ENCODE measurements at places on chromosomes 11 and 22.

GRCh38 chr22:30204742-30205111, 41.8 kb downstream of the LIF start:
- DNase-seq: no peak

GRCh38 chr22:50444663-50445062, 30.2 kb downstream of the SBF1 start:
- DNase-seq: no peak

GRCh38 chr11:111700162-111700561, 66.0 kb downstream of the PPP2R1B start:
- no peak for DNase-seq

DNA sequence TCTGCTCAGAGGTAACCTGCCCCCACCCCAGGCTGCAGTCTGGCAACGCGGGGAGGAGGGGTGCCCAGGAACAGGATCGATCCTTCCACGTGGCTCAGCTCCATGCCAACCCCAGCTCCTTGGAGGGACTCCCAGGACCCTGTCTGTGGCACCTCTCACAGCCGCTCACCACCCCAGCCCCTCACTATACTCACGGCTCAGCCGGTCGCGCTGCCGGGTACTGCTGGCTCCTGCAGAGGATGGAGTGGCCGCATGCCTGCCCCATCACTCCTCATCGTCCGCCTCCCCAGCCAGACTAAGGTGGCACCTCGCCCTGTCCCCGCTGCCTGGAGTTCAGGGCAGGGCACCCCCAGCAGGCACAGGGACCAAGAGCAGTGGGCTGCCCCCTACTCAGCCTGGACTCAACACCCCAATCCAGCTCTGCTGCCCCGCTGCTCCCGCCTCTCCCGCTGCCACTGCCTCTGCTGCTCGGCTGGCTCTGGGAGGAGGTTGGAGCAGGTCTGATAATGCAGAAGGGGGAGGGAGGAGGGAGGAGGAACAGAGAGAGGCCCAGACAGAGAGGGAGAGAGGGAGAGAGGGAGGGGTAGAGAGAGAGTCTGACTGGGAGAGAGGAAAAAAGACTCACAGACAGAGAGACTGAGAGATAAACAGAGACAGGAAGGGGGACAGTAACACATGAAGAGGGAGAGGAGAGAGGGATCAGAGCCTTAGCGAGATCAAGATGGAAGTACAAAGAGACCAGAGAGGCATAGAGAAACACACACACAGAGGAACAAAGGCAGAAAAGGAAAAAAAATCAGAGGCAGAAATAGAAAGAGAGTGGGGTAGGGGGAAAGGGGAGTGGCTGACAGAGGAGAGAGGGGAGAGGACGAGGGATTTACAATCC, at the start of gene PDE2A:
TSS of gene PDE2A (minus strand) at position 480 of the 886 bp plus-strand sequence. CDS start at position 265, 215 bp downstream.
- no peak for DNase-seq

DNA sequence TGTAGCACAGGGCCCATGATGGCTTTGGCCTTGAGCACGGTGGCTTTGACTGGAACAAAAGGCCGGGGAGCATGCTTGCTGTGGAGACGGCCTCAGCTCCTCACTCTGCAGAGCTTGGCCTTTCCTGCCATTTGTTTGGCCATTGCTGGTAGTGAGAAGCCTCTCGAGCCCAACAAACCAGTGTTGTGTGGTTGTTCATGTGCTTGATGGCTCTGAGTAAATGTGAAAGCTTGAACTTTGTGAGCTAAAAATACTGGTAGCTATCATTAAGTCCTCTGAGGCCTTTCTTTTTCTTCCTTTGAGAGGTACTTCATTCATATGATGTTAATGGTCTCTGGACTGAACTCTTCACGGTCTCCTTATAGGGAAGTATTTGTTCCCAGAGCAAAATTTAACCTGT, 39.6 kb downstream of the NAT10 start:
- no peak for DNase-seq

GRCh38 chr11:86874304-86875056, 74.1 kb downstream of the PRSS23 start:
- DNase-seq: no peak

GRCh38 chr11:119461229-119461963, 38.4 kb upstream of the THY1 start:
- no peak for DNase-seq

DNA sequence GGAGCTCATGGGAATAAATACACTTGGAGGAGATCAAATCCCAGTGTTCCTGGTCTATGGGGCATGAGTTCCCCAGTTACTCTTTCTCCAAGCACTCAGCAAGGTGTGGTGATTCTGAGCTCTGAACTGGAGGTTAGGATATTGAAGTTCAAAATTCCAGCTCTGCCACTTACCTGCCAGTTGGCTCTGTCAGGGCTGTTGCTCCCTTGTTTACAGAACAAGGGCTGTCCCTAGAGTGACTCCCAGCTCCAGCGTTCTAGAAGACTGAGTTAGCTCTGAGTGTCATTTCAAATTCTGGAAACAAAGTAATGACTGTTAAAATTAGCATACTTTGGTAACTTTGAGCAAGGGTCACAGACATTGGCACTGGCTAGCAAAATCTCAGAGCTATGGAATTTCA, 69.7 kb upstream of the ZBED5 start:
- no peak for DNase-seq

DNA sequence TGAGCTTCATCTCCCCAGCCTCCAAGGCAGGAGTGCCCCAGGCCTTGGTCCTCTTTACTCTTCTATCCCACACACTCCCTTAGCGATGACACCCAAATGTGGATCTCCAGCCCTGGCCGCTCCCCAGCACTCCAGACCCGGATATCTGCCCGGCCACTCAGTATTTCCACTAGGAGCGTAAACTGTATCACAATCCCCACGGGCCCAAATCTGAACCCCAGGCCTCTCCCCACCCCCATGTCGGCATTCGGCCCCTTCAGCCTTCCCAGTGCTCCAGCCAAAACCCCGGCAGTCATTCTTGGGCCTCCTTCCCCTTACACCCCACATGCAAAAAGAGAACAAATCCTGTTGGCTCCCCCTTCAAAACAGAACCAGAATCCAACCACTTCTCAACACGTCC, 20.8 kb downstream of the WNT11 start:
- DNase-seq: no peak

GRCh38 chr11:66247295-66247694, 21.1 kb upstream of the RAB1B start:
- DNase-seq: no peak

GRCh38 chr11:9765320-9766101, 101.6 kb downstream of the SWAP70 start:
- no peak for DNase-seq

DNA sequence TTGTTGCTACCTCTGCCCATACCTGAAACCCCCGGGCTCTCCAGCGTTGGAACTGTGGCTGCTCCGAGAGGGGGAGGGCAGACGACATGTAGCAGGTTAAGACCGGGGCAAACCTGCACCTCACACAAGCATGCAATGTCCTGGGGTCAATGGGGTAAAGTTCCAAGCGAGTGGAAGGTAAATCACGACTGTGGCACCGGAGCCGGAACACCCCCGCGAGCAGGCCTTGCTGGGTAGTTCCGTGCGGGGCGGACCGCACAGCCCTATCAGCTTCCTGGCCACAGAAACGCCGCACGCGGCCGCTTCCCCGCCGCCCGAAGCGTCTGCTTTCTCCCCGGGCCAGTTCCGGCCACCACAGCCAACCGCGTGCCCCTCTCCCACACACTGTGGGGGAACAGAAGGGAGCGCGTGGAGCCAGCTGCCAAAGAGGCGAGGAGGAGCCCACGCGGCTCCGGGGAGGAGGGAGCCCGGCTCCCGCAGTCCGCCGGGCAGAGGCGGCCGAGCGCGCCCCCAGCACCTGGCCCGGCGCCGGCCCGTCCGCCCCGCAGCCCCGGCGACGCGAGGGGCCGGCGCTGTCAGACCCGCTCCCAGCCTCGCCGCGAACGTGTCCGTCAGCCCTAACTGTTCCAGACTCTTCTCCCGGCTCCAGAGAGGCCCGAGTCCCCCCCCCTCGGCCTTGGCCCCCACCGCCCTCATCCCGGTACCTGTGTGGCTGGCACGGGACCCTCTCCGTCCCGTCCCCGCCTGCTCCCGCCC, 1.6 kb downstream of the SPTBN2 start:
- DNase-seq: peak; percentile 99

GRCh38 chr22:29308791-29309262, 2.4 kb downstream of the GAS2L1 start:
- no peak for DNase-seq

All from HuH-7.5 (cell line).